ENCODE measurements at places on chromosomes 1 and 21.

GRCh38 chr1:115655916-115656315, 14.1 kb downstream of the VANGL1 start:
- DNase-seq: no peak

- no peak for DNase-seq
Observed at GRCh38 chr1:243270097-243270864, 14.4 kb downstream of the SDCCAG8 start.

DNA sequence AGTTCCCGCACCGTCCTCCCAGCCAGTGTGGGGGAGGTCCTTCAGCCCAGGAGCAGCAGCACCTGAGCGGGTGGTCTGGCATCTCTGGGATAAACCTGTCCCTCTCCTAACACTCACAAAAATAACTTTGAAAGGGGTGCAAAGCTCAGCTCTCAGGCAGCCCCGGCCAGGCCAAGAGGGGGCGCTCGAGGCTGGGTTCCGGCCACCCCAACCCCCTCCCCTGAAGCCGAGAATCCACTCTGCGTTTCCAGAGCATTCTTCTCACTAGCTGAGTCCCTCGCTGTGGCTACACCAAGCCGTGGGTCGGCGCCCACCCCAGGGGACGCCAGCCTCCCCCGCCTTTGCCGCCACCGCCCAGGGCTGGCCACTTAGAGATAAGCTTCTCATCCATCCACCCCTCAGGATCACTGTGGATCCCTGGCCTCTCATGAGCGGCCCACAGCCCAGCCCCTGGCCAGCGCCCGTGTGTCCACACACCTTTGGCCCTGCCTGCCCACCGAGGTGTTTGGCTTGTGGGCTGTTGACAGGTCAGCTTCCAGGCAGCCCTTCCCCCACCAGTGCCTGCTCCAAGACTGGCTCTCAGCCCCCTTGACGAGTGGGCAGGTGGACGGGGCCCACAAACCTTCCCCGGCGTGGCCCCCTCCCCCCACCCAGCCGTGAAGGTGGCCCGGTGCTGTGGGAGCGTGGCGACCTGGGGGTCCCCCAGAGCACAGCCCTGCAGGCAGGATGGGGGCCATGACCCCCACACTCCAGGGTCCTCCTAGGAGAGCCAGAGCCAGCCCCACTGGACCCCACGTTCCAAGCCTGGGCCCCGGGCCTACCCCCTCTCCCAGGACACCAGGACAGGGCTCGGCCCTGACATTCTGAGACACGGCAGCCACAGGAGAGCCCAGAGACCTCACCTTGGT, 1.9 kb downstream of the FTCD start:
- DNase-seq: peak; percentile 80

DNA sequence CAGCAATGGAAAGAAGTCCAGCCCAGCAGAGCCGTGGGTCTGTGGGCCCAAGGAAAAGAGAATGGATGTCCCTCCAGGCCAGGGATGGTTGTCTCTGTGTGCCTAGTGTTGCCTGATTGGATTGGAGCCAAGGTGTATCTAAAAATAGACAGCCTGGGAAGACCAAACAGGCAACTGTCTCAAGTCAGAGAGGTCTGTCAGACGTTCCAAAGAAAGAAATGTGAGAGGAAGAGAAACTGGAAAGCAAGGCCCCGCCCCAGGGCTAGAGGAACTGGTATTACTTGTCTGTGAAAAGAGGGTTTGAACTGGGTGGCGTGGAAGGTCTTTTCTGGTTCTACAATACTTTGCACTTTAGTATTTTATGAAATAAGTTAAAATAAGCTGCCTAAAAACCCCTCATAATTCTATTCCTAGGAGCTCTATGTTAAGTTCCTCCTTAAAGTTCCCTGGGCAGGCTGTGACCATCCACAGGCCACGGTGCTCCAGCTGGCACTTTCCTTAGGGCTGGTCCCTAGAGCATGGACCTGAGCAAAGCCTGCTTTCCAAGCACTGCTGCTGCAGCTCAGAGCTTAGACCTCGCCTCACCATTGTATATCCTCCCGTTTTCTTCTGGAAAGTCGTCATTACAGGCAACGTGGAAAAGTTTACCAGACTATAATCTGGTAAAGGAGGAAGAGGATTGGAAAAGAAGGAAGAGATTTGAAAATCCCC, 151.6 kb downstream of the DISC1 start:
- no peak for DNase-seq

- DNase-seq: peak; percentile 57
Observed at GRCh38 chr1:229714964-229715603, 89.0 kb downstream of the URB2 start.

Measured in H9 (cell line).